ENCODE measurements at places on chromosomes 2 and 18. TPM values are rescaled to one million over a fixed set of nuclear protein-coding genes. Genes with fewer than 3 reads are reported as not detected.

DNA sequence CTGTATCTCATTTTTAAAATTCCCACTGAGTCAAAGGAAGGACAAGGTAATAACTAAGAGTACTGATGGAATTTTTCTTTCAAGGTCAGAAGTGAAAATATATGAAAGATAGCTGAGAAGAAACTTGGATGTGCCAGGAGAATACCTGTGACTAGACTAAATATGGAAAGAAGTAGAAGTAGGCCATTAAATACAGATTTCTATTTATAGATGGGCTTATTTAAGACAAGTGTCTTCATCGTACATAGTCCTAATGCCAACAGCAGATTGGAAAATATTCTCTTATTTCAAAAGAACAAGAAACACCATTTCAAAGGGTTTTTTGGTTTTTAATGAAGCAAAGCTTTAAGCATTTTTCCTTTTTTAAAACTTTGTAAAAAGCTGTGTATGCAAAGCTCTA lies 22.0 kb downstream of the UGP2 start:
- no peak for DNase-seq

DNA sequence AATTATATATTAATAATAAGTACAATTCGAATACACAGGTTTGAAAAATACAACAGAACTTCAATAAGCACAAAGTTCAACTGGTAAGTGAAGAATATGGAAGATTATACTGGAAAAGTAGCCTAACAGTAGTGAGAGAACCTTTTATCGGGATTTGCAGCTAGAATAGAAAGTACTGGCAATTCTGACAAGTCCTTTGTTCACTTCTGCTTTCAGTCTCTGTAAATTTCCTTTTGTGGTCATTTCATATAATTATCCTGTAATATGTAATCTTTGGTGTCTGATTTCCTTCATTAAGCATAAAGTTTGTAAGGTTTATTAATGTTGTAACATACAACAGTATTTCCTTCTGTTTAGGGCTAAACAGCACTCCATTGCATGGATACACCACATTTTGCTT lies 67.2 kb downstream of the CUL3 start:
- DNase-seq: no peak

CCL20 gene
- not detected for total RNA-seq

DNA sequence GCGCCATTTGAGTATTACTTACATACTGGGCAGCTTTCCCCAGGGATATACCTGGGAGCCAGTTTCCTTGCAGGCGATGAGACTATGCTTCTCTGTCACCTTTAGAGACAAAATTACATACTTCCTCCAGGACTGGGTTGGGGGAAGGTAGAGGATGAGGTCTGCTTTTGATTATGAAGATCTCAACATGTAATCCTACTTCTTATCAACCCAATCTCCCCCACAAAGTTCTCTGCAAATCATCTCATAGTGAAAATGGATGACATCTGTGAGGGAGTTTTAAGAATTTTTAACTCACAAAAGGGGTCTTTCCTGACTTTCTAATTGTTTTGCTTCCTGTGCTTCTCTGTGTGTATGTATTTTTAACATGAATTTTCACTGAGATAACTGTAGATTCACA lies 81.9 kb downstream of the TMEM131 start:
- no peak for DNase-seq

DNA sequence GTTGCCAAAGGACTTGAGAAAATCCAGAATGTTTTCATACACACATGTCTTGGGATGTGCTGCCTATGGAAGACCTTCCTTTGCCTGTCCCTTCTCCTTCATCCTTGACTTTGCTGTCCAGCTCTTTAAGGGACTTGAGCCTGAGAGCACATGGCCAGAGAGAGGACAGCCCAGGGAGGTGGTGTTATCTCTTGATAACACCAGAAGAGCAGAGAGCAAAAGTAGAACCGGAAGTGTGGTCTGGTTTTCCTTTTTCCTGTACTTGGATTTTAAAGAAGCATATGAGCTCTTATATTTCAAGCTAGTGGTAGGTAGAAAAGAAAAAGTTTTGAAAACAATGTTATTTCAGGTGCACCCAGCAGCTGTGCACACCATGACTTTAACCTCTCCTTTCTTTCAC lies 94.1 kb upstream of the ZNF532 start:
- no peak for DNase-seq

EGR4 gene
- 0.09 TPM for total RNA-seq

GRCh38 chr2:19654310-19655090 lies 247.3 kb downstream of the TTC32 start:
- no peak for DNase-seq

DNA sequence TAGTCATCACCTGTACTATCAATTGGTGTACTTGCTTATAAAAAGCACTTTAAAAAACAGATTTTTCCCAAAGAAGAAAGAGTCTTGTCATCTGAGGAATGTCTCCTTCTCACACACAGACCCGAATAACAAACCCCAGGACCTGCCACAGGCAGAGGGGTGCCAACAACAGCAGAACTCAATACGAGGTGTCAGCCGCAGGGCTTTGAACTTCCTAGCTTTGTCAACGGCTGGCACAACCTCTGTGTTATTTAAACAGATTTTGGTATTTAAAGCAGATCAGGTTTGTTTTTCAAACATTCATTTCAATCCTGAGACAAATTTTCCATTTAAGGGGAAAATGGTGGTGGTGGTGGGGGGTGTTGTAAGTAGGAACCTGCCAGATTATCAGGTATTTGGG lies 138.4 kb upstream of the RIOK3 start:
- DNase-seq: no peak

NLRC4 gene
- 0.36 TPM for total RNA-seq

DNA sequence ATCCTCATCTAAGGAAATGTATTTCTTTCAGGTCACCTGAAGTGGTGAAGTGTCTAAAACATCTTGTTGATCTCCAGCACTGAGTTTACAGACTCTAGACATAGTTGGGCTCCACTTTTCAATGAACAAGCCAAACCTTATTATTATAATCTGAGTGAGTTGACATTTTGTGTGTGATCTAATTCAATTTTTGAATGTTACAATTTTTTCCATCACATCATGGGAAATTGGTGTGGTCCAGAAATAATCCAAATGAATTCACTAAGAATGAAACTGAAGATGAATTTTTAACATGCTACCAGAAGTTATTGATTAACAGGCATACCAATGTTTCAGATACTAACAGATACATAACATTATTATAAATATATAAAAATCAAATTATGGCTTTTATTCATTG lies 75.6 kb upstream of the EFEMP1 start:
- DNase-seq: no peak

DNAJC5G gene
- total RNA-seq: 1.3 TPM

- DNase-seq: peak; percentile 47
These were observed 149.4 kb upstream of the SMAD2 start for GRCh38 chr18:48079885-48080284.

ABHD1 gene
- 0.54 TPM for total RNA-seq

DNA sequence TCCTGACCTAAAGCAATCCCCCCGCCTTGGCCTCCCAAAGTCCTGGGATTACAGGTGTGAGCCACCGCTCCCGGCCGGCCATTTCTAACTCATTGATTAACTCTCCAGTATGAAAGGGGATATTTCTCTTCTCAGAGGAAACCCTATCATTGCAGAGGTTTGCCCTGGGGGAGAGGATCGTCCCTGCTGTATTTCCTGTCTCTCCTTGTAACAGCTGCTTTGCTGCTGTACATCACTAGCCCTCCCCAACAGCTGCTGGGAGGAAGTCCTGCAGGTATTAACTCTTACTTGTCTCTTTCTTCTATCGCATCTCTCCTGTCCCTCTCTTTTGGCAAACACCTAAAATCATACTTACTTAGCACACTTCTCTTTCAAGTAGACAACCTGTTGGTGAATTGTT lies 219.0 kb upstream of the DSEL start:
- no peak for DNase-seq

LIPG gene
- total RNA-seq: 10.0 TPM

- no peak for DNase-seq
These were observed 63.0 kb upstream of the DSC1 start for GRCh38 chr18:31225668-31226067.

DNA sequence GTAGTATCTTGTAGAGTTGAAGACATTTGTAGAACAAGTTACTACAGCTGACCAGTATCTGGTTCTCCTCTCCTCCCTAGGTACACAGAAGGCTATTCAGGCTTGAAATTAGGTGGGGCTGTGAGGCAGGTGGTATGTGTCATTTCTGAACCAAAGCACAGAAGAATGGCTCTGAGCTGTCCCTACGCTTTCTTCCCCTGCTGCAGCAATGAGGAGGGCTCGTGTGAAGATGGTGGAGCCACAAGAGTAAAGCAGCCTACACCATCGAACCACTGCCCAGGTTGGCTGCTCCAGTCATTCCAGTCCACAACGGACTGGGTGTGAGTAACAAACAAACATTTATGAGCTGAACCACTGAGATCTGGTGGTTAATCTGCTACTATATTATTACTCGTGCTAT lies 148.9 kb downstream of the DTNB start:
- no peak for DNase-seq

GRCh38 chr2:42503291-42503690 lies 9.5 kb upstream of the KCNG3 start:
- DNase-seq: no peak

HAAO gene
- 2.7 TPM for total RNA-seq

GRCh38 chr18:33034945-33035344 lies 262.1 kb upstream of the KLHL14 start:
- no peak for DNase-seq

FAM168B gene
- 105 TPM for total RNA-seq

RIT2 gene
- total RNA-seq: 9.5 TPM
